ENCODE measurements at places on chromosomes 6 and 20.
A peak's percentile ranks its signal among the peaks of the same experiment; 100 is the strongest.

DNA sequence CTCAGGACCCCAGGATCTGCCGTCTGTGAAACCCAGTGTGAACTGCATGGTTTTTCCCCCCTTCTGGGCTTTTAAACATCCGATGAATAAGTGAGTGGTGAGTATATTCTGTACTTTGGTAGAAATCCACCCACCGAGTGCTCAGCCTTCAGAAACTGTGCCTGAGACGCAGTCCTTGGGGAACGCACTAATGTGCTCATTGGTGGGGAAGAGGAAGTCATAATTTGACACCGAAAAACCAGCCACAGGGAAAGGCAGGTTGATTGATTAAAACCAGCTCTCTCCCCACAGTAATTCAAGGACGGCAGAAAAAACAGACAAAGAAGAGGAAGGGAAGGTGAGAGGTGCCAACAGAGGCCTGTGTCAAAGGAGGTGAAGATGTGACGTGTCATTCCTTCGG, 21.7 kb downstream of the EDN3 start:
- H3K4me1 ChIP-seq: no peaks in the 10 kb centered on the region
- H3K4me3 ChIP-seq: no peak overlapping the region
- no peaks in the 10 kb centered on the region for H3K27me3 ChIP-seq
- DNase-seq: no peak
- H3K36me3 ChIP-seq: no peaks in the 10 kb centered on the region

GRCh38 chr6:29005183-29005885, at the start of gene ZNF311:
Gene ZNF311, minus strand, starts transcription at chr6:29005315. Its CDS starts 1,361 bp downstream, at chr6:29003954.
- peaks cover 9% of the 10 kb centered on the region for H3K27me3 ChIP-seq
- peaks cover 17% of the 10 kb centered on the region for H3K4me1 ChIP-seq
- no peaks in the 10 kb centered on the region for H3K36me3 ChIP-seq

- peaks cover 6% of the 10 kb centered on the region for H3K4me1 ChIP-seq
- H3K27me3 ChIP-seq: no peaks in the 10 kb centered on the region
- no peak for DNase-seq
- no peak overlapping the region for H3K4me3 ChIP-seq
- peak overlapping the region; percentile 57 for H3K27ac ChIP-seq
These were observed 20.7 kb downstream of the PRPF6 start for GRCh38 chr20:64001607-64002011.

- peaks cover under 1% of the 10 kb centered on the region for H3K4me1 ChIP-seq
- no peaks in the 10 kb centered on the region for H3K36me3 ChIP-seq
- no peaks in the 10 kb centered on the region for H3K27me3 ChIP-seq
- no peak overlapping the region for H3K4me3 ChIP-seq
- no peak overlapping the region for H3K27ac ChIP-seq
These were observed 45.1 kb downstream of the CPNE5 start for GRCh38 chr6:36793913-36794712.

DNA sequence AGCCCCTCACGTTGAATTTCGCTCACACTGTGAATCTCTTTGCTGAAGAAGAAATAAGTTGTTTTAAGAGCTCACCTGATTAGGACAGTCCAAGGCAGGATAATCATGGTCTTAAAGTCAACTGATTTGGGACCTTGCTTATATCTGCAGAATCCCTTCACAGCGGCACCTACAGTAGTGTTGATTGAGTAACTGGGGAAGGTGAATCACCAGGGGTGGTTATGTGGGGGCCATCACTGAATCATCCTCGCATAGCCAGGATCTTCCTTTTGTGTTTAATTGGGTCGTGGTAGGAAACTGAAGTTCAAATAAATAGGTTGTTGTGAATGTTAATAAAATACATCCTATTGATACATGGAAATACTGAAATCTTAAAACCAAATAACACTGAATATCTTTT, 20.2 kb upstream of the MICA start:
- no peaks in the 10 kb centered on the region for H3K36me3 ChIP-seq
- peaks cover 14% of the 10 kb centered on the region for H3K27me3 ChIP-seq
- H3K4me1 ChIP-seq: peaks cover 6% of the 10 kb centered on the region
- no peak for DNase-seq

GRCh38 chr6:16901782-16902181, 140.5 kb upstream of the ATXN1 start:
- peaks cover 63% of the 10 kb centered on the region for H3K27me3 ChIP-seq
- no peaks in the 10 kb centered on the region for H3K36me3 ChIP-seq
- H3K4me3 ChIP-seq: no peak overlapping the region
- no peak overlapping the region for H3K27ac ChIP-seq
- DNase-seq: no peak

GRCh38 chr6:6683969-6684833, 95.7 kb downstream of the LY86 start:
- peaks cover 42% of the 10 kb centered on the region for H3K4me1 ChIP-seq
- no peaks in the 10 kb centered on the region for H3K36me3 ChIP-seq
- H3K27me3 ChIP-seq: peaks cover 7% of the 10 kb centered on the region
- peak overlapping the region; percentile 82 for H3K27ac ChIP-seq

- H3K27ac ChIP-seq: no peak overlapping the region
- no peaks in the 10 kb centered on the region for H3K36me3 ChIP-seq
These were observed 12.6 kb upstream of the ZFP64 start for GRCh38 chr20:52204136-52204535.
